Hepatocyte (in vitro differentiated cells): ENCODE measurements at places on chromosomes 2 and 18.

GRCh38 chr18:28529644-28530043 is 352.7 kb upstream of the CDH2 start:
- H3K4me3 ChIP-seq, result no peak overlapping the region
- no peak for DNase-seq
- H3K4me1 ChIP-seq, result no peaks in the 10 kb centered on the region
- no peak overlapping the region for H3K27ac ChIP-seq
- H3K27me3 ChIP-seq, result no peaks in the 10 kb centered on the region

- no peak overlapping the region for H3K4me3 ChIP-seq
- no peak for DNase-seq
- no peaks in the 10 kb centered on the region for H3K4me1 ChIP-seq
- H3K36me3 ChIP-seq, result no peaks in the 10 kb centered on the region
- no peaks in the 10 kb centered on the region for H3K27me3 ChIP-seq
Measured at GRCh38 chr18:60389314-60389713, 16.7 kb upstream of the MC4R start.

DNA sequence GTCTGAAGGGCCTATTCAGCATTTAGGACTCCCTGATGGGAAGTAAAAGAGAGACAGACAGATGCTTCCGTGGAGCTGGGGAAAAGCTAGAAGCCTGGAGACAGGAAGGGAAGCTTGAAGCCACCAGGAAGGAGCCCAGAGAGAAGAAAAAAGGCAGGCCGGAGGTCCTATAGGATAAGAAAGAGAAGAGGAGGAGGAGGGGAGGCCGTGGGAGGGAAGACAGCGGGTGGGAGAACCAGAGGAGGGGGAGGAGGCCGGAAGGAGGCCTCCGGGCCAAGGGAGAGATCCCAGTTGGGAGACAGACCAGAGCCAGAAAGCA is 107.1 kb upstream of the PKDCC start:
- H3K4me3 ChIP-seq, result no peak overlapping the region
- DNase-seq, result no peak
- no peaks in the 10 kb centered on the region for H3K27me3 ChIP-seq
- peaks cover 35% of the 10 kb centered on the region for H3K4me1 ChIP-seq
- peak overlapping the region; percentile 67 for H3K27ac ChIP-seq

- H3K4me1 ChIP-seq, result peaks cover 20% of the 10 kb centered on the region
- DNase-seq, result no peak
- H3K4me3 ChIP-seq, result no peak overlapping the region
- no peak overlapping the region for H3K27ac ChIP-seq
- no peaks in the 10 kb centered on the region for H3K27me3 ChIP-seq
Measured at GRCh38 chr2:73931531-73932500, 5.1 kb downstream of the DGUOK start.

GRCh38 chr2:85922199-85922598 is 33.4 kb upstream of the ST3GAL5 start:
- peak overlapping the region; percentile 74 for H3K27ac ChIP-seq
- H3K4me1 ChIP-seq, result peaks cover 24% of the 10 kb centered on the region
- no peaks in the 10 kb centered on the region for H3K27me3 ChIP-seq
- no peak for DNase-seq

DNA sequence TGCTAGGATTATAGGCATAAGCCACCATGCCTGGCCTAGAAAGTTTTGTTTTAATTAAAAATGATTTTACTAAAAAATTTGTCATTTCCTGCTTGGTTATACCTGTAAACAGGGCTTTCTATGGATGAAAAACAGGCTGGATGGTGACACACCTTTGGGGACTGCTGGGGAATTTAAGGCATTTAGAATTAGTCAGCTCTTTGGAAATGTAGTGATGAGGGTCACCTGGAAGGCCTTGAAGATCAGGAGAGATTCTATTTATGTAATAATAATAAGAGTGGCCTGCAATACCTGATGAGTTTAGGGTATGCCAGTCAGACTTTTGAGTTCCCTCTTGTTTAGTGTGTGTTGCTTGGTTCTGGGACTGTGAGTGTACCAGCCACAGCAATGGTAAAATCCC is 51.1 kb downstream of the RALBP1 start:
- DNase-seq, result no peak
- no peak overlapping the region for H3K4me3 ChIP-seq
- no peak overlapping the region for H3K27ac ChIP-seq
- no peaks in the 10 kb centered on the region for H3K4me1 ChIP-seq

- DNase-seq, result no peak
- no peak overlapping the region for H3K27ac ChIP-seq
- no peaks in the 10 kb centered on the region for H3K27me3 ChIP-seq
- no peaks in the 10 kb centered on the region for H3K36me3 ChIP-seq
- H3K4me1 ChIP-seq, result no peaks in the 10 kb centered on the region
Measured at GRCh38 chr2:186749219-186749618, 55.4 kb downstream of the FAM171B start.
